Activated CD8-positive, alpha-beta memory T cell treated with anti-CD3 and anti-CD28 coated beads for 4 hours (primary cell): ENCODE measurements at places on chromosomes 1 and 21.

- no peak for DNase-seq
These were observed 58.3 kb upstream of the B3GALNT2 start for GRCh38 chr1:235562589-235562988.

GRCh38 chr1:189315035-189315901 lies 1162.4 kb downstream of the BRINP3 start:
- no peak for DNase-seq

DNA sequence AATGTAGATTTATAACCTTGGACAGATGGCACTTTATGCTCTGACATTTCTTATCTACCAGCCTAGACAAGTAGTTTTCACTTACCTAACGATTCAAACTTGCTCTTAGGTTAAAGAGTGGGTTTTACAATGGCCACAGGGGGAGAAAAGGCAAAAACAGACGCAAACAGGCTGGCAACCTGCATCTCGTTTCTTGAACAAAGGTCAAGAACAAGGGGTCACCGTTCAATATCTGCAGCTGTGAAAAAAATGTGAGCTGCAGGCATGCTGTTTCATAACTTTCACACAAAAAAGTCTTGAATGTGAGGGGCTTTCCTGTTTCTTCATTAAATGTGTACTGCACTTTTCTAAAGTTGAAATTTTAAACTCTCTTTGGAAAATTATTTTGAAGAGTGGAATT lies 49.4 kb downstream of the SYDE2 start:
- no peak for DNase-seq

GRCh38 chr1:3718764-3719163 lies 33.5 kb upstream of the CCDC27 start:
- no peak for DNase-seq

- no peak for DNase-seq
These were observed 257.9 kb upstream of the AJAP1 start for GRCh38 chr1:4396551-4396950.

DNA sequence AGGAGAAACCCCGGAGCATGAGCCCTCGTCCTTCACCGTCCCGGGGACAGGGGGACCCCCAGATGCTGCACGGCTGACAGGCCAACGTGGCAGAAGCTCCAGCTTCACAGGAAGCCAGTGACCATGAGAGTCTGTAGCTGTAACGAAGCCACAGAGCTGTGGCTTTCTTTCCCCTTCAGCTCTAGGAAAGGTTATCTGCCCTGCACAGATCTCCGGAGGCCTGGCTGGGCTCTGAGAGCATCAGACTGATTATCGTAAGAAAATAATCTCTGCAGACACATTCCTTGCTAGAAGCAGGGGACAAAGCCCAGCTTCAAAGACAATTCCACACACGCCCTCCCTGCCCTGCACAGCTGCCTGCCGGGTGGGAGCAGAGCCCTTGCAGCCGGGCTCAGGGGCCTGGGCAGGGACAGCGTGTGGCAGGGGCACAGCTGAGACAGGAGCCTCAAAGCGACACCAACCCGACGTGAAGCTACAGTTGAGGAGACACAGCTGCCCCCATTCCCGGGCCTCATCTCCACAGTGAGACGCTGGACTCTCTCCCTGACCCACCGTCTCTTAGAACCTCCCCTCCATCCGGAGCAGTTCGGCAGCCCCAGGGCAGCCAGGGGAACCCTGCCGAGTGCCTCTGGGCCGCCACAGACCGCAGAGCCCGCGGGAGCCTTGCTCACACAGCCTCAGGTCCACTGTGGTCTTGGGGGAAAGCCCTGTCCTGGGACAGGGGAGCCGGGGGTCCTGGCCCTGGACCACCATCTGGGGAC lies 30.6 kb downstream of the POFUT2 start:
- no peak for DNase-seq

DNA sequence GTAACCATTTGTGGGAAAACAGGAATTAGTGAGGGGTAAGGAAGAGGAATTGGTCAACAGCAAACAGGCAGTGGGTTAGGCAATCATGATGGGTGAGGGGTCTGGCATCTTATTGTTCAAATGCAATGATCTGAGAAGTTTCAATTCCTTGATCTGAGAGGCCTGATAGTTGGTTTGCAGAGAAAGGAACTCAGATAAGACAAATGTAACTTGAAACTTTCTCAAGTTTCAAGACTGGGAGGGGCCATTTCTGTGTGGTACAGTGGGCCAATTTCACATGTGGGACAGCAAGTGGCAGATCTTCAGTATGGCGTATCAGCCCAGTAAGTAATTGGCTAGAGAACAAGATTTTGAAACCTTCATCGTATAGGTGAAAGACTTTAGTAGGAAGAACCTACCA lies 102.5 kb downstream of the XPR1 start:
- no peak for DNase-seq

GRCh38 chr1:82560566-82560965 lies 759.8 kb downstream of the ADGRL2 start:
- no peak for DNase-seq

DNA sequence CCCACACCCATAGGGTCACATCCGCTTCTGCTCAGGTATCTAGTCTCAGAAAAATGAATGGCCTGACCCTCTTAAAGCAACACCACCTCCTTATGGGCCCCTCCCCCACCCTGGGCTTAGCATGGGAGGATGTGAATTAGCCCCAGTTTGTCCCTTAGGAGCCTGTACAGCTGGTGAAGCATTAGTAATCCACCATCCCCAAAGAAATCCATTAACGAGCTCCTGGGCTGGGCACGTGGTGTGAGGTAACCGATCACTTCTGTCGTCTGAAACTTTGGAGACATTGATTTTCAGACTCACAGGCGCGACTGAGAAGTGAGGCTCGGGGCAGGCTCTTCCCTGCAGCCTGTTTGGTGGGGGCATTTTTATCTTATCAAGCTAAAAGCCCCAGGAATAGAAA lies 10.5 kb downstream of the RASSF5 start:
- DNase-seq: no peak

- no peak for DNase-seq
These were observed 35.1 kb downstream of the ZNF281 start for GRCh38 chr1:200374569-200375295.

DNA sequence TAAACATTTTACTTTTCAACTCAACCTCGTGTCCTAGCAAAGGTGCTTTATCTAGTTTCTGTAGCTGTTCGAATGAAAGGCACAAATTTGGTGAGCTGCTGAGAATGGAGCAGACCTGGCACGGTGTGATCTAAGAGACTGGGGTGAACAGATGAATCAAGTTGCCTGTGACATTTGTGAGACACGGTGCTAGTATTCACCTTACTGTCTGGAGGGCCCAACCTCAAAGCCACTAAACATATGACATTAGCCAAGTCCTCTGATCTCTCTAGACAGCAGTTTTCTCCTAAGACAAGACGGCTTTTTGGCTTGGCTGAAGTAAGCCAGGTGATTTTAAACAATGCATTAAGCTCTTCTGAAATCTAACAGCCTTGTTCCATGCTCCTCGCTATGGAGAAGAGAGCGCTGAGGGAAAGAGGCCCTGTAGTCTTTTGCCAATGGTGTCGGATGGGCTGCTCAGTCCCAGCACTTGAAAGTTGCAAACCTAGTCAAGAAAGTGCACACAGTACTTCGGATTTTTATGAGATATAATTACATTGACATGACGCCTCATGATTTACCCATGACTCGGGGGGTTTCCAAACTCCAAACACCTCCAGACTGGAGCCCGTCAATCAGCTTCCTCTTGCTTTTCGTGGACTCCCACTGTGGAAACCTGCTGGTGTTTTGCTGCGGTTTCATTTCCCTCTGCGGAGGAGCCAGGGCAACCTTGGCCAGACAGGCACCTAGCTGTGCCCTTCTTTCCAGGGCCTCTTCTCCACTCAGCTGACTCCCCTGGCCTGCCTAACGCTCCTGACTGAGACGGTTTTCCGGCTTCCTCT lies 794 bp upstream of the TOR3A start:
- DNase-seq: no peak
